ENCODE measurements at places on chromosomes 5 and 9. TPM values are rescaled to one million over a fixed set of nuclear protein-coding genes. Genes with fewer than 3 reads are reported as not detected.

Gene PCDHAC2
- 0.33 TPM for total RNA-seq

Gene ENTREP1
- total RNA-seq, result 6.1 TPM

Gene FBP2
- total RNA-seq, result not detected

Gene SPATA31D4
- total RNA-seq, result not detected

Gene PCAT7
- not detected for total RNA-seq

Gene PAEP
- total RNA-seq, result not detected

Measured in vein endothelial cell (primary cell).